NCI-H1436 treated with DMSO at 0.1 percent for 48 hours (cell line): ENCODE measurements at places on chromosomes 7 and 10.

- no peak for DNase-seq
These were observed 49.0 kb downstream of the CNNM2 start for GRCh38 chr10:102967123-102967522.

DNA sequence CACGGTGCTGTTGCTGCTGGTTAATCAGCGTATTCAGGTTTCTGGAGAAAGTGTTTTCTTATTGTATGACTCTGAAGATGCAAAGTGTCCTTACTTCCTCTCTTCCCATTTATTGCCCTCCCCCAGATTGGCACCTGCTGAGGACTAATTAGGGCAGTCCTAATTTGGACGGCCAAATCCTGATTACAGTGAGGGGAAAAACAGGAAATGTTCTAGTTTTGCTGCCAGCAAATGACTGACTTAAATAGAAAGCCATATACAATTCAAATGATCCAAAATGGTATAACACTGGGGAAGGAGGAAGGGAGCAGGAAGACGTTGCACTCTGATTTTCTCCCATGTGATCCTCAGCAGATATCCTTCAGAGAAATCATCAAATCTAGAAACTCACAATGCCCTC lies 222.4 kb upstream of the LRGUK start:
- DNase-seq, result no peak

DNA sequence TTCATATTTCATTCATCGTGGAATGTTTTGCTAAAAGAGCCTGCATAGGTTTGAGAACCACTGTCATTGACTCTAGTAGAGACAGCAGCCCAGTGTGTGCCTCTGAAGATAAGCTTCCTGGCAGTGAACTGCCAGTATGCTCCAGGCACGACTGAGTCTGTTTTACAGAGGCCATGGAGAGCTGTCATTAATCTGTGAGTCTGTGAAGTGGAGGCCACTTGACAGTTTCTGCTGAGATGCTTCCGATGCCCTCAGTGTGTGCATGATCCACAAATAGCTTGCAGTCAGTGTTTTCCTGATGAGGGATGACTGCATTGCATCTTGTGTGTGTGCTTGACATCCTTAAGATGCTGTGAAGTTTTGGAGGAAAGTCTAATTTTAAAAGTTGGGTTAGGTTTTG lies 162.2 kb downstream of the PFKFB3 start:
- no peak for DNase-seq

DNA sequence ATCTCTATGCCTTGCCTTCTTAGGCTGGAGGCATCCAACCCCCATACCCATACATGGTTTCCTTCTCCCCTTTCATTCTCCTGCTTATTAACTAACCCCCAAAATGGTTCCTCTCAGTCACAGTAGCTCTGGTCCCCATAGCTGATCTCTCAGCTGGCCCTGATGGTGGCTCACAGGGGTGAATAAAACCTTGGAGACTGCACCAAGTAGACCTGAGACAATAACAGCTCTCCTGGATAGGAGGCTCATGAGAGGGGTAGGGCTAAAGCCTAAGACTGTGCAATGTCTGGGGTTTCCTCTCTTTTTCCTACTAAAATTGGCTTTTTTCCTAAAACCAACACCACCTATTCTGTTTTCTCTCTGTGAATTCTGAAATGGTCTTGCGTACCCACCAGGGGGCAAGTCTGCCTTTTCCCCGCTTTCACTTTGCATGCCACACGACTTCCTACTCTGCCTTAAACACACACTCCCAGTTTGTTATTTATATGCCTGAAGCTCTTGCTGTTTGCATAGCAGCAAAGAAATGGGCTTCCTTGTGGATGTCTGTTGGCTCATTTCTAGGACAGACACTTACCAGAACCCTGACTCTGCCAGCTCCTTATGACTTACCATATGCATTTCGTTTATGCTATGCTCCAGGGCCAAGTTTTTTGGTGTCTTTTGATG lies 18.4 kb upstream of the PON1 start:
- DNase-seq, result no peak

DNA sequence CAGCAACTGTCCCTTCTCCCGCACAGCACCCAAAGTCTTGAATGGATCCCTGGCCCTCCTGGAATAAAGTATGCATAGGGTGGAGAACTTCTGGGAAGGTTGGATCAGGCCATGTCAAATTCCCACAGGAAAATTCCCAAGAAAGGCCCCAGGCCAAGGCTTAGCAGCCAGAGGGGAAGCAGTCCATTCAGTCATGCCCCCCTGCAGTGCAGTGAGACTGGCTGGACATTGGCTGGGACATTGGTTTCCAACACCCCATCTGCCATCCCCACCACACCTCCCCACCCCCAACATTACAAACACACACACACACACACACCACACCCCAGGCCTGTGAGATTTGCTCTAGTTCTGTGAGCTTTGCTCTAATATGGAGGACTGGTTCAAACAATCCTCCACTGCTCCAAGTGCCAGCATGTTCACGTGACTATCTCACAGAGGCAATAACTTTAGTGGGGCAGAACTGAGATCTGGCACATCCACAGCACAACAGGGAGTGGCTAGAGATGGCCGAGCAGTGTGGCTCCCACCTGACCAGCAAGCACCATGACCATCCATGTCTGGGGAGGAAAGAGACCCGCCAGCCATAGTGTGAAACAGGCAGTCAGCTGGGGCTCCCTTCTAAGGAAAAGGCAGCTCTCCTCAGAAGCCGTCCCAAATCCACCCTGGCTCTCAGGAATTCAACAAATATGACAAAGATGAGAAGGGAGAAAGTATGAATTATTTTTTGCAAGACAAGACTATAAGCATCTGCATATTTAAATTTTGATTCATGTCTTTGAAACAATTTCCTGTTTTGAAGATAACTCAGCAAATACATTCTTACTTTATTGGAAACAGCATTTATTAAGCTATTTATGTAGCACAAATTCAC lies 6.7 kb upstream of the FAM170B start:
- no peak for DNase-seq

- no peak for DNase-seq
These were observed 23.0 kb upstream of the PRPF18 start for GRCh38 chr10:13563481-13564445.

- no peak for DNase-seq
These were observed 107.9 kb upstream of the PPIF start for GRCh38 chr10:79239275-79239779.

DNA sequence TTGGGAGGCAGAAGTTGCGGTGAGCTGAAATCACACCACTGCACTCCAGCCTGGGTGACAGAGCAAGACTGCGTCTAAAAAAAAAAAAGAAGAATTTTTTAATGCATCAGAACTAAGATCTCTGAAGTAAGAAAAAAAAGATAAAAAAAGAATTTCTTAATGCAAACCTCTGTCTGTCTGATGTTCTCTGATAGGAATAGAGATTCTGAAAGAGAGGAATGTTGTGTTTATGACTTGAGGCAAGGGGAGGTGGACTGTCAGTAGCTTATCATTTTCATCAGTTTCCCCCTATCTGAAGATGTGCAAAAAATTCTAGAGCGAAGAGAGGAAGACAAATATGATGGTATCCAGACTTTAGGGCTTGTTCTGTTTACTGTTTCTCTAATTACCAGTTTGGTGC lies 121.5 kb downstream of the SEC23IP start:
- DNase-seq, result no peak

GRCh38 chr7:27145165-27145913 lies 1.9 kb upstream of the HOXA5 start:
- DNase-seq, result no peak

DNA sequence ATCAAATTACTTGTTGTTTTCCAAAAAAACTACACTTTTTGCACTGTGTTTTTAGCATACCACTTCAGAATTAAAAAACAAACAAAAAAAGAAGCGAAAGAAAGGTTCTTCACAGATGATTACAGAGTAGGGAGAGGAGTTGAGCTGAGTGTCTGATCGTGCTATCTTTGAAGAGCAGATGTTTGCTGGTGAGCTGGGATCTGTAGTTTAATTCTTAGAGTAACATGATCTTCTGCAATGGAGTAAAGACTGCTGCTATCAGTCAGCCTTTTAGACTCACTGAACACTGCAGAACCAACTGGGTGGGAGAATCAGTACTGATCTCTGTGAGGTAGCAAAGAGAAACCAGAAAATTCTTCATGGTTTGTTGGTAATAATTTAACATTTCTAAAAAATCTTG lies 1197.8 kb upstream of the SORCS1 start:
- DNase-seq, result no peak

DNA sequence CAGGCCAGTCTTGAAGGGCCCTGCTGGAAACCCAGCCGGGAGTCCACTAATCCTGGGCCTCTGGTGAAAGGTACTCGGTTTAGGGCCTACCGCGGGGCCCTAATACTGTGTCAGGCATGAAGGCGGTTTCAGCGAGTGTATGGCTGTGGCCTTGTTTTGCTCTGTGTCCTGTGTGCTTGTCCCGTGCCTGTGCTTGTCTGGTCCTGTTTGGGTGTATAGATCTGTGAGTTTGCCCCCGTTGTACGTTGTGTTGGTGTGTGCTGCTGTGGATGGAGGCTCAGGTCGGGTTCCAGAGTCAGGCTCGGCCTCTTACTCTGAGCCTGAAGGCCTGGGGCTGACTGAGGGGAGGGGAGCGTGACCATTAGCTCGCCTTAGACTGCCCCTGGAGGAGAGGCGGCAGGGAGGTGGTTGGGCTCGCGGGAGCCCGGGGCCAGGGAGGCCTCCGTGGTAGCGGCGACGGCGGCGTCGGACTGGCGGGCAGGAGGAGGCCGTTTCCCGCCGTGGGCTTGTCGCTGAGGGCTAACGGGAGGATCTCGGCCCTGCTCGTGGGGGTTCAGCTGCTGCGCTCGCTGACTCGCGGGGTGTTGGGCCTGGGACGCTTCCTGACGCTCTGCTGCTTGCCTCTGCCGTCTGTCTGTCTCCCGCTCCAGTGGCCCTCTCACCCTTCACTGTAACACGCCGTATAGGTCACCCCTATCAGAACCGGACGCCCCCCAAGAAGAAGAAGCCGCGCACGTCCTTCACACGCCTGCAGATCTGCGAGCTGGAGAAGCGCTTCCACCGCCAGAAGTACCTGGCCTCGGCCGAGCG lies 2.6 kb downstream of the TLX1 start:
- no peak for DNase-seq

- no peak for DNase-seq
These were observed 218.0 kb downstream of the WDR37 start for GRCh38 chr10:1274111-1274661.

- peak; percentile 85 for DNase-seq
These were observed 5.7 kb downstream of the KIAA1549 start for GRCh38 chr7:138975343-138976104.

GRCh38 chr10:58896229-58896628 lies 280.2 kb upstream of the PHYHIPL start:
- no peak for DNase-seq

DNA sequence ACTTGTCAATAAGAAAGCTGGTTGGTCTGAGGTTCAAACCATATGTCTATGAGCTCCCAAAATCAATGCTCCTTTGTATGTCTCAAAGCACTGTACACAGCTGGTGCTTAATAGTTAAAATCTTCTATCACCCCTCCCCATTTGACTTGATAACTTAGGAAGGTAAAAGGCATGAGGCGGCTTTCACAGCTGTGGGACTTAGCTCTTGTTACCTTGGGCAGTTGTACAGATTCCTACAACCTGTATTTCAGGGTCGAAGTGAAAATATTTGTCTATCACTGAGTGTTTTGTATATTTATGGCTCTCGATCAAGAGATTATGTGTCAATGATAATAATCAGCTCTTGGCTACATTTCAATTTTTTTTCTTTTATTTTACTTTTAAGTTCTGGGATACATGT lies 992 bp upstream of the KIFBP start:
- DNase-seq, result no peak

- no peak for DNase-seq
These were observed 34.6 kb upstream of the SLIT1 start for GRCh38 chr10:97220355-97220754.

GRCh38 chr10:108375691-108376090 lies 1211.2 kb upstream of the SORCS1 start:
- no peak for DNase-seq

DNA sequence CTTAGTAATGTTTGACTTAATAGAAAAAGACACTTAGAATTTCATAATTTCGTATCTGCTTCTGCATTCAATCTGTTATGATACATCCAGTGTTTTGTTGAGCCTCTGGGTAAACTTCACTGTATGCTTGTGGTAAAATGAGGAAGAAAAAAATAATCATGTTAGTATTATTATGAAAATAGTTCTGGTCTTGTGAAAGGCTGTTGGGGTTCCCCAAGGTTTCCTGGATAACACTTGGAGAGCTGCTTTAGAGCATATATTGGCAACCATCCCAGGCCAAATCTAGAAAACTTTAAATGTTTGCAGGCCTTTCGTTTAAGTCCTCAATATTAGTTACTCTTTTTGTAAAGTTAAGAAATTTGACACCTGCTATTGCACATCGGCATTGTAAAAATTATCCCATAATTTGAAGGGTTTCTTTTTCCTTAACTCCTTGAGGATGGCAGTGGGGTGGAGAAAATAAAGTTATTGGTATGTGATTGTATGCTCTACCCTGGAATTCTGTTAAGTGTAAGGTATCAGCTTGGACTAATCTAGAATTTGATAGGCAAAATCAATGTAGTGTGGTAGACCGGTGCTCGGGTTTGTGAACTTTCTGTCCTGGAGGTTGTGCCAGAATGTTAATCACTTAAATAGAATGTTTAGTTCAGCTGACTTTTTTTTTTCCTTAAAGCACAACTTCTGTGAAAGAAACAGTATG lies 54.5 kb downstream of the WAC start:
- no peak for DNase-seq

DNA sequence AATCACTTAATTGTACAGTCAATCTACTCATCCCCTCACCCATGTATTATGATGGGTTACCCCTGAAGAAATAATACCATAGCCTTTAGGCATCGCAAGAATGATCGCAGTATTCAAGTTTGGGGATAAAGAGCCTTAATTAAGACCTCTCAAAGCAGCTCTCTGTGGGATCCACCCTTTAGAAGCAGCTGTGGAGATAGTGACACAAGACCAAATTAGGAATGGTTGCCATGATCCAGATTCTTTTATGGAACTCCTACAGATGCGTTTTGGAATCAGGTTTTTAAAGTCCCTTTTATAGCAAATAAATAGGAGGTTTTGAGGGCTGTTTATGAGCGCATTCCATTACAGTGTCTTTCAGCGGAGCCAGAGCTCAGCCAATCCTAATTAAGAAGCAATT lies 12.2 kb downstream of the TES start:
- no peak for DNase-seq

DNA sequence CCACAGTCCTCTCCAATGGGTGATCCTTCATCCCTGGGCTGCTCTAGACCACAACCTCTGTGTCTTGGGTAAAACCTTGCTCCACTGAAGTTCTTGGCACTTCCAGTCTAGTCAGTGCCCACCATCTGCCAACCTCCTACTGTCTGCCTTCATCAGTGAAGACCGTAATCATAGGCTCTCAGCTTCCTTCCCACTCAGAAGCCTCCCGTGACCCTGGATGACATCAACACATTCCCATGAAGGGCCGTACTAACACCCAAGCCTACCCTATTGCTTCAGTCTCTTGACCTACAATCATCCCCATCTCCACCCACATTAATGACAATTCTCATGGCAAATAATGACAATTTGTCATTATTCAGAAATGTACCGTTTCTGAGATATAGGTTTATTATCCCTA lies 27.6 kb upstream of the GARS1 start:
- no peak for DNase-seq

DNA sequence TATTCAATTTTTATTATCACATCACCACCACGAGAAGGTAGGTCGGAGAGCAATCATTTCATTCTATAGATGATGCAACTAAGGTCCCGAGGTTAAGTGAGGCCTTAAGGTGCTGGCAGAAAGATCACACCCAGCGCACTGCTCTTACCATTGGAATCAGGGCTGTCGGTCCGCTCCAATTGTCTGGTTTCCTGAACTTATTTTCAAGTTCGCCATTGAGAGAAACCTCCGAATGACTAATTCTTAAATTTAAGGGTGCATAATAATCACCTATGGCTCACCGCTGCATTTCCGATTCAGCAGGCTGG lies 625 bp upstream of the GSTO2 start:
- no peak for DNase-seq
